ENCODE measurements at places on chromosomes 16 and 17.

DNA sequence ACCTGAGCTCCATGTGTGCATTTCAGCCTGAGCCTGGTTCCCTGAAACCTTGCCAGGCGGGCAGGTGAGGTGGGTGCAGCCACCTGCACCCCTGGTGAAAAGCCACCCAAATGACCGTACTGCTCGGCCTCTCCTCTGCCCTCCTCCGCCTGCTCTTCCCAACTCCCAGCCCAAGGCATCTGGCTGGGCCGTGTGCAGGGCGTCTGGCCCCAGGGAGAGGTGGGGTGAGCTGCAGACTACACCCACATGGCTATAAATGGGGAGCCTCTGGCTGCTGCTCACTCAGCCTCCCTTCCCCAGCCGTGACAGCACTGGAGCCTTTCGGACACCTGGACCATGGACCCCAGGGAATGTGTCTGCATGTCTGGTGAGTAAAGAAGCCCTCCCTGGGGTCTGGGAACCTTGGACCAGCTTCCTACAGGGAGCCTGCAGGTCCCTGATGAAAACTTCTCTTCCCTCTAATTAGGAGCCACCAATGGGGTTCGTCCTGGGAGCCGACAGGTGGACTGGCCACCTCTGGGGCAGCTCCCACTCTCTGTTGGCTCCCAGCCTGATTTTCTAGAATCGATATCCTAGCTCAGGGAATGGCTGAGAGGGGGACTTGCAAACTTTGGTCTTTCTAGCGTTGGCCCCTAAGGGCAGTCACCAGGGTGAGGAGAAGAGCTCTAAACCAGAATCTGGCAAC lies at the start of gene MT4:
Gene MT4, plus strand, starts transcription at position 281 of the 685 bp plus-strand sequence. Its CDS starts 56 bp downstream, at position 337.
- DNase-seq = no peak

- DNase-seq = no peak
Measured at GRCh38 chr17:48066656-48067055, 18.5 kb downstream of the NFE2L1 start.

DNA sequence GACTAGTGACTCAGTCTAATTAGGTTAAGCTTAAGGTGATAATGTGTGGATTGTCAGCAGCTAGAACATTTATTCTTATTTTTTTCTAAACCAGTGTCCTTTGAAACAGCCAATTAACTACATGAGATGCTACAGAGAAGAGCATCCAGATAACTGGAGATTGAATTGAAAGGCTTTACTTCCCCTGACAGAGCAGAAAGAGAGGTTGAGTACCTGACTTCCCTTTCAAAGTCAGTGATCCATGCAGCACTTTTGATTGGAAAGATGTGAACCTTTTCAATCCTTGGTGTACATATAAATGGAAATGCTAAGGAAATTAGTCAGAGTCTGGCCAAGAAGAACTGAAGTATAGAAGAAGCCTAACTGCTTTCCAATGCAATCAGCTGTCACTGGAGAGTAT lies 653.8 kb downstream of the CDH8 start:
- DNase-seq = no peak

GRCh38 chr16:54268766-54269165 lies 17.8 kb downstream of the IRX3 start:
- no peak for DNase-seq

DNA sequence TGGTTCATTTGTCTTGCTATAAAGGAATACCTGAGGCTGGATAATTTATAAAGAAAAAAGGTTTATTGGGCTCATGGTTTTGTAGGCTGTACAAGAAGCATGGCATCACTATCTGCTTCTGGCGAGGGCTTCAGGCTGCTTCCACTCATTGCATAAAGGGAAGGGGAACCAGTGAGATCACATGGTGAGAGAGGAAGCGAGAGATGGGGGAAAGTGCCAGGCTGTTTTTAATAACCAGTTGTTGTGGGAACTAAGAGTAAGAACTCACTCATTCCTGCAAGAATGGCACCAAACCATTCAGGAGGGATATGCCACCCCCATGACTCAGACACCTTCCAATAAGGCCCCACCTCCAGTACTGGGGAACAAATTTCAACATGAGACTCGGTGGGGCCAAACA lies 24.3 kb downstream of the SPECC1 start:
- no peak for DNase-seq

DNA sequence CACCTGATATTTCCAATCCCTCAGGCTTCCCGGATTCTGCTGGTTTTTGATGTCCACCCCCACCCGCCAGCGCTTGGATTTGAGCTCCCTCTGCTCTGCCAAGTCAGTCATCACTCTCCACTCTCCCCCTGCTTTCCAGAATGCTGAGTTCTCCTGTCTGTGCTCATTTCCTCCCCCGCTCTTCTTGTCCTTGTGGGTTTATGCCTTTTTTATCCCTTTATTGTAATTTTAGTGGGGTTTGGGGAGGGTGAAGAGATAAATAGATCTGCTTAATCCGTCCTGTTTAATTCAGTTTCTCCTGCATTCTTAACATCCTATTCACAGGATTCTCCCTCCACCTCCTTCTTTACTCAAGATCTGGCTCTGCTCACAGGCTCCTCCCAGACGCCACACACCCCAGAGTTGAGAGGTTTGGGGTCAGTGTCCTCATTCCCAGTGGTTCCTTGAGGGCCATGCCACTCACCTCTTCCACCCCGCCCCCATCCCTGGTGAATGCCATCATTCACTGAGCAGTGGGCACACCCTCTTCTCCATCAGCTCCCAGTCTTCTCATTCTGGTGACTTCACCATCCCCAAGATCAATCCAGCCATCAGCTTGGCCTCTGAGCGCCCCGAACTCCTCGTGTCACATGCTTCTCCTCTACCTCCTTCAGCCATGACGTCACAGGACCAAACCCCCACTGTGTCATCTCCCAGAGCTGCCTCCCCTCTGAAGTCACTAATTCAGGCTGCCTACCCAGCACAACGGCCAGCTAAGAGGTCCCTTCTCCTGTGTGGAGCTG lies 15.1 kb upstream of the GUCY2D start:
- no peak for DNase-seq

GRCh38 chr17:50262001-50262794 lies 12.1 kb upstream of the TMEM92 start:
- DNase-seq = no peak

DNA sequence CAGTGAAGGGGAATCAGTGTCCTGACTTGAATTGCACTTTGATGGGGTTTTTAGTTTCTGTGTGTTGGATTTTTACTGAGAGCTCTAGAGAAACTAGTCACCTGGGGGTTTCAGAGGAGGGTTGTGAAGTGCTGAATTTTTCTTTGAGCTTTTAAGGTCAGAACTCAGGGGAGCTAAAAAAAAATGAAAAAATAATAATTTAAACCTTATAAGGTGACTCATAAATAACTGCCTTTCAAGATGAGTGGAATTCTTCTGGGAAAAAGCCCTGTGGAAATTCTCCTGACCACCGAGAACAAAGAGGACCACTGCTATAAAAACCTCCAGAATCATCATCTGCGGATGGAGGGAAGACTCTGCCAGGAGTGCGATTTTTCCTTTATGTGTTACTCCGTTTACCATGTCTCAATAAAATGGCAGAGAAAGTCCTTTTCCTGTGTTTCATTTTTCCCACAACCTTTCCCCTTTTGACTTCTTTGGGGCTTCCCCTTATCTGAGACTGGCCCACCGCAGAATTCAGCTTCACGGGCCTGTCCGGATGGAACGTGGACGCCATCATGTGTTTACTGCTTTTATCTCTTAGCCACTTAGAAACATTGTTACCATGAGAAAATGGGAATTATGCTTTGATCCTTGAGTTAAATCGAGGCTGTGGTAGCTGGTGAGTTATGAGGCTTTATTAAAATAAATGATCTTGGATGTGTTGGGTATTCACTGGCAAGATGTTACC lies 39.7 kb downstream of the RPTOR start:
- DNase-seq = peak; percentile 65

DNA sequence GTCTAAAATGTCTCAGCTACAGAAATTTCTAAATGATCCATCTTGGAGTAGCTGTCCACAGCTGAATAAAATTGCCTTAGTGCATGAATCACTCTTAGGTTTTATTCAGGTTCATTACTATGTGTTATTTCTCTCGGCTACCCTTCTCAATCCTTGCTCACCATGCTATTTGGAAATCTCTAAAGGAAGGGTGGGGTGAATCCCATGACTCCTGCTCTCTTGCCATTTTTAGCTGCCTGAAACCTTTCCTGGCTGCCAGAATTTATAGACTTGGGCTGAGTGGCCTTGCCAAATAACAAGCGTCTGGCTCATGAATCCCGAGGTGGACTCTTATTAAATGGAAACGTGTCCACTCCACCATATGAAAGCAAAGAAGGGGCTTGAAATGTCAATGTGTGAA lies 936.1 kb upstream of the SOX9 start:
- no peak for DNase-seq

- no peak for DNase-seq
Measured at GRCh38 chr17:72063262-72063661, 57.6 kb upstream of the SOX9 start.
